ENCODE measurements at places on chromosomes 3 and 15.

DNA sequence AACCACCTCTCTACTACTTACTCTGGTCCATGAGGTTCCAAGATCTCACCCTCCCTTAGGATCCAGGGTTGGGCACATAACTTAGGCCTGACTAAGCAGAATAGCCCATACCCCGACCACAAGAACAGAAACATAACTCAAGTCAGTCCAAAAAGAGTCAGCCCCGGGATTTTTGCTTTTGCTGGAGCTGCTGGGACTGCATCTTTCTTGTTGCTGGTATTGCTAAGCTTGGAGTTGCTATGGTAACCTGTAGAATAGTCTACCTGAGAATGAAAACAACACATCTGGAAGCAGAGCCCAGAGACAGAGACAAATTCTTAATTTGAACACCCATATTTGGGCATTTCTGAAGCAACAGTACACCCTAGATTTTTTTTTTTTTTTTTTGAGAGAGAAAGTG is 6.5 kb downstream of the RUBCN start:
- DNase-seq, result no peak

GRCh38 chr3:56878074-56878473 is 76.3 kb upstream of the ARHGEF3 start:
- no peak for DNase-seq

DNA sequence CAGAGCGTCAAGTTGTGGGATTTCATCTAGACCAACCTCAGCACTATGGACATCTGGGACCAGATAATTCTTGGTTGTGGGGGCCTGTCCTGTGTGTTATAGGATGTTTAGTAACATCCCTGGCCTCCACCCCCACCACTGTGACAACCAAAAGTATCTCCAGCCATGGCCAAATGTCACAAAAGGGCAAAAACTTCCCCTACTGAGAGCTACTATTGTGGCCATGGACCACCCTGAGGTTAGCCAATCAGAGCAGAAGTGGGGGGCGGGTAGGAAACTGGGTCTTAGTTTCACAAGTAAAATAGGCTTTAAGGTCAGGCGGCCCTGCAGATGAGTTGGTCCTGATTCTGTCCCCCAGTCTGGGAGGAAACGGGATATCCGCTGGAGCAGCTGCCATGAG is 25.4 kb downstream of the KIF7 start:
- no peak for DNase-seq

- no peak for DNase-seq
Observed at GRCh38 chr3:180420804-180421203, 181.2 kb upstream of the TTC14 start.

GRCh38 chr15:31263751-31264558 is 62.7 kb upstream of the KLF13 start:
- peak; percentile 61 for DNase-seq

DNA sequence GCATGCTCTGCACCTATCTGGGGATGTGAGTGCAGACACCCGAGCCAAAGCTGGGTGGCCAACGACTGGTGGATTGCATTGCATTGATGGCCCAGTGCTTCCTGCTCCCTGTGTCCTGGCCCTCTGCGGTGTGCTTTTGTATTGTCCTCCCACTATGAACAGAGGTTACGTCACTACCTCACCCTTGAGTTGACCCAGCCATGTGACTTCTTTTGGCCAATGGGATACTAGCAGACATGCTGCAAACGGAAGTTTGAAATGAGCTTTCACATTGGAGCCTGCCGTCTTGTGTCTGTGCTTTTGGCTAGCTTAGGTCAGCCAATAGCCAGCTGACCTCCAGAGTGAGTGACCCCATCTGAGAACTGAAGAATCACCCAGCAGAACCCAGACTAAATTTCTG is 15.3 kb upstream of the TBC1D21 start:
- DNase-seq, result no peak

GRCh38 chr3:59608356-59608755 is 558.5 kb upstream of the CFAP20DC start:
- DNase-seq, result no peak

DNA sequence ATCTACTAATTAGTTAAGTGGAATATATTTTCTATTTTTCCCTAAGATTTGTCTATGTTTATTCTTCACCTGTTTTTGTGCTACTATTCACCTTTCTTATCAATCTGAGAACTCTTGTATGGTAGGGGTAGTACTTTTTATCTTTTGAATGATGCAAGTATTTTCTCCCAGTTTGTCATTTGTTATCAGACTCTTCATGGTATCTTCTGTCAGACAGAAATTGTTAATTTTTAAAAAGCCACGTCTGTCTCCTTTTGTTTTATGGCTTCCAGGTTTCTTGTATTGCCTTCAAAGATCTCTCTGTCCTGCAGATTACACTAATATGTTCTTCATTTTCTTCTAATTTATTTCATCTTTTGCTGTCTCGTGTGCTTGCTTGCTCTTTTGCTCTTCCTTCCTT is 184.3 kb downstream of the PCCB start:
- no peak for DNase-seq

DNA sequence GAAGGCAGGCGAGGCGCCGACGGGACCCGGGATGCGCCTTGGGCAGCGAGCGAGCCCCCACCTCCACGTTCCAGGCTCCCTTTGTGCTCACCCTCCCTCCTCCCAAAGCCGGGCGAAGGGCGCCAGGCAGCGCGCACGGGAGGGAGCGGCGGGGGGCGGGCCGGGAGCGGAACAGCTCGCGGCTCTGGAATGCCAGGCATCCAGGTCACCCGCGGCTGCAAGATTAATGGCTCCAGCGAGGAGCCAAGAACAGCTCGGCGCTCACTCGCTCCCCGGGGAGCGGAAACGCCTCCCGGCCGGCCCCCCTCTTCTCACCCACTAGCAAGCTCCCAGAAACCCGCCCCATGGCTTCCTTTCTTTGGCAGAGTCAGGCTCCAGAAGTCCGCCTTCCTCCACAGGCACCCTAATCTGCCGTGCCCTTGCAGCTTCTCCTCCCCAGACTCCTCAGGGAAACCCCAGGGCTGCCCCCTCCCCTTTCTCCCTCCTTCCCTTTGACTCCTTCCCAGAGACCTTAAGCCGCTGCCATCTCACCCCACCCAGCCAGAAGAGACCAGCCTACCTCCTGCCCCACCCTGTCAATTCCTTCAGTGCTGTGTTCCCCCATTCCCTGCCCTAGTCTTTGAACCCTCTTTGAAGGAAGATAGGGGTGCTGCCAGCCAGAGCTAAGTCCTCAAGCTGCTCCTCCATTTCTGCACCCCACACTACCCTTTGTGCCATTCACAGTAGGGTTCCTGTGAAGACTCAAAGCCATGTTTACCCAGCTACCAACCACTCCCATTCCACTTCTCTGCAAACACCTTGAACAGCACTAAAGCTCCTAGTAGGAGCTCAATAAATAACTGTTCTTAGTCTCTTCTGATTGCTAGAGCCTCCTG is 9.9 kb downstream of the AMOTL2 start:
- peak; percentile 89 for DNase-seq

- no peak for DNase-seq
Observed at GRCh38 chr3:39601241-39601640, 133.8 kb downstream of the MOBP start.

DNA sequence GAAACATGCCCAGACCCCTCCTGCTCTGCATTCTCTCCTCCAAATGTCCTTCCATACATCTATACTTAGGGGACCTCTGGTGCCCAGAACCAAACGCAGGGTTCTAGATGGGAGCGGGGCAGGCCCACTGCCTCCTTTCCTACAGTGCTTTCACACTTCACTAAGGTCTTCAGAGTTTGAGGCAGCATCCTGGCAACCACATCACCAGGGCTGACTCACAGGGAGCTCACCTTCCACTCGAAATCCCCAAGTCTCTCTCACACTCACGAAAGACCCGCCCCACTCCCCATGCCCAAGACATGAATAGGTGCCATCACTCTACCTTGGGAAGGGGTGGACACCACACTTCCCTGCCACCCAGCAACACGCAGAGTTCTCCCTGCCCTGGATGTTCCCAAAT is 18.9 kb downstream of the HOMER2 start:
- DNase-seq, result no peak

- DNase-seq, result no peak
Observed at GRCh38 chr3:28206479-28206878, 34.9 kb upstream of the CMC1 start.

DNA sequence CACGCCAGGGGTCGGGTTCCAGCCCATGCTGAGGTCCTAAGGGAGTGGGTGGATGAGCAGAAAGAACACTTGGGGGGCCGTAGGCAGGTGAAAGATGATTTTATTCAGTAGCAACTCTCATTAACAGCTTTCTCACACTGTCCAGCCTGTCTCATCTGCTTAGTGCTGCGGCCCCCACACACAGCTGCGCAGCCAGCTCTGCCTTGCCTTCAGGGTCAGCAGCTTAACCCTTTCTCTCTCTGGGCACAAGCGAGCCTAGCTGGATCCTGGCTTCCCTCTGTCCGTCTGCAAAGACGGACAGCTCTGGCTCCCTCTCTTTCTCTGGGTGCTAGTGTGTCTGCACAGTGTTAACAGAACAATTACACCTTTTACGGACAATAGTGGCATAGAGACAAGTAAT is 21.3 kb downstream of the NPAP1 start:
- no peak for DNase-seq

DNA sequence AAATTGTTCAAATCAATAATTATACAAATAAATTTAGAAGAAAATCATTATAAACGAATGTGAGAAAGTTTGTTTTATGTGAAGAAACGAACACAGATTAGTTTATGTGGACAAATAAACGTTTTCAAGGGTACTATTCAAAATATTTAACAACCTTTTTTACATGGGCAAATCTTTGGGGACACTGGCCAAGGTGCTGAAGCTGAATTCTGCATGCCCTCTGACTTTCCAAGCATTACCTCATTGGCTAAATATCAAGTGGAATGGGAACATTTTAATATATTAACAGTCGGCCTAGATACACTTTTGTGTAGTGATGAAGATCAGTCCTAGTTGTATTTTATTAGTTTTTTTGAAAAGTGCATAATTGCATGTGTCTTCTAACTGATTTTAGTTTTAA is 636.4 kb upstream of the DPPA4 start:
- no peak for DNase-seq

GRCh38 chr15:22956978-22957260 is 23.2 kb downstream of the CYFIP1 start:
- no peak for DNase-seq

DNA sequence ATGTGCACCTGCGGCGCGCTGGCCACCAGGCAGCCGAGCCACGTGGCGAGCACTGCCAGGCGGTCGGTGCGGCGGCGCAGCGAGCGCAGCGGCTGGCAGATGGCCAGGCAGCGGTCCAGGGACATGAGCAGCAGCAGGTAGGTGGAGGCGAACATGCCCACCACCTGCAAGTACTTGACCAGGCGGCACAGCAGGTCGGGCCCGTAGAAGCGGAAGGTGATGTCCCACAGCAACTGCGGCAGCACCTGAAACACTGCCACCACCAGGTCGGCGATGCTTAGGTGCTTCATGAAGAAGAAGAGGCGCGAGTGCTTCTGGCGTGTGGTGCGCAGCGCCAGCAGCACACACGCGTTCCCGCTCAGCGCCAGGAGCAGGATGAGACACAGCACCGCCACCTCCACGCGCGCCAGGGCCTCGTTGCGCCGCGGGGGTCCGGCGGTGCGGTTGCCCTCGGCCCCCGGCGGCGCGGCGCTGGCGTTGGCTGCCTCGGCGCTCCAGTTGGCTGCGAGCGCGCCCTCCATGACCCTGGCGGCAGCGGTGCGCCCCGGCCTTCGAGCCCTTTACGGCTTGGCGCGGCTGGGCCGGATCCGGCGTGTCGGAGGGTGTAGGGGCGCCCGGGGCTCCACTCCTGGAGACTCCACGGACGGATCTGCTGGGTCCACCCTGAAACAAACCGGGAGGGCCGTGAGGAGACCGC is 1.6 kb downstream of the OXTR start:
- no peak for DNase-seq

- no peak for DNase-seq
Observed at GRCh38 chr15:90232941-90233386, 777 bp downstream of the CIB1 start.

GRCh38 chr15:58409861-58410260 is 21.9 kb upstream of the LIPC start:
- no peak for DNase-seq
